ENCODE measurements at places on chromosomes 3 and 15.

- no peak for DNase-seq
These were observed 44.8 kb downstream of the MAP2K5 start for GRCh38 chr15:67587331-67587730.

GRCh38 chr3:104437131-104437750, 929.5 kb upstream of the ALCAM start:
- DNase-seq, result no peak

- no peak for DNase-seq
These were observed 353.7 kb downstream of the RSL24D1 start for GRCh38 chr15:54843006-54843405.

DNA sequence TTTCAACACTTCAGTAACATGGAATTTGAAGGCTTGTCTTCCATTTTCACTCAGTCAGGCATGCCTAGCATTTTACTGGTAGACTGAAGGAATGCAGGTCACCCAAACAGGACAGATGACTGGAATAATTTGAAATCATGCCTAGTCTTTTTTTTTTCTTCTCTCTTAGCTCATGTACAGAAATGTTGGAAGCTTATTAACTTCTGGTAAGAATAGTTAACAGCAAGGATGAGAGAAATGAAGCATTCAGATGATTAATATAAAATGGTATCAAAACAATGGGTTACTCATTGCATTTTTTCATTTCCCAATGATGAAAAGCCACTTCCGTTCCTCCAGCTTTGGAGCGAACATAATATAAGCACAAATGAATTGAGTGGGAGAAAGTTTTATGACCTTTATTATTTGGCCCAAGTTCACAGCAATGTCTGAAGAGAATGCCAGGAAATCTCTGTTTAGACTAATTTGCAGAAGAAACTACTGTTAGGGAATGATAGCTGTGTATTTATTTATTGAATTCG, 431.6 kb upstream of the RASGRP1 start:
- DNase-seq, result no peak

- no peak for DNase-seq
These were observed 42.5 kb downstream of the IL1RAP start for GRCh38 chr3:190556351-190556750.

- no peak for DNase-seq
These were observed 116.3 kb downstream of the TFG start for GRCh38 chr3:100825574-100825973.

DNA sequence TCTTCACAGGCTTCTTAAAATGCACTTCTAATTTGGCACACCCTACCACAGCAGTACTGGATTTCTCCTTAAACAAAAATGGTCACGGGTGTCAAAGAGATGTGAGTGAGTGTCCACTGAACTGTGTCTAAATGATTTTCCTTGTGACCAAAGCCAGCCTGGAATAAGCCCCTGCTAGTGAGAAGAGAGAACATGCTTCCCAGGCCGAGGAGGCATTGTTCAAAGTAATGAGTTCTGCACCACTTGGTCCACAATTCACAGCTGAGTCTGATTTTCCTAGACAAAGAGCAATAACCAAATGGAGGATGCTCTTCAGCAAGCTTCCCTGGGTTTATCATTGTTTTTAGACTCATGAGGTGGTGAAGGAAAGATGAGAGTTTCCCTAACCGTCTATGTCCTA, 3.8 kb downstream of the PLCH1 start:
- DNase-seq, result no peak

GRCh38 chr3:139670196-139670595, 7.6 kb downstream of the NMNAT3 start:
- DNase-seq, result no peak

DNA sequence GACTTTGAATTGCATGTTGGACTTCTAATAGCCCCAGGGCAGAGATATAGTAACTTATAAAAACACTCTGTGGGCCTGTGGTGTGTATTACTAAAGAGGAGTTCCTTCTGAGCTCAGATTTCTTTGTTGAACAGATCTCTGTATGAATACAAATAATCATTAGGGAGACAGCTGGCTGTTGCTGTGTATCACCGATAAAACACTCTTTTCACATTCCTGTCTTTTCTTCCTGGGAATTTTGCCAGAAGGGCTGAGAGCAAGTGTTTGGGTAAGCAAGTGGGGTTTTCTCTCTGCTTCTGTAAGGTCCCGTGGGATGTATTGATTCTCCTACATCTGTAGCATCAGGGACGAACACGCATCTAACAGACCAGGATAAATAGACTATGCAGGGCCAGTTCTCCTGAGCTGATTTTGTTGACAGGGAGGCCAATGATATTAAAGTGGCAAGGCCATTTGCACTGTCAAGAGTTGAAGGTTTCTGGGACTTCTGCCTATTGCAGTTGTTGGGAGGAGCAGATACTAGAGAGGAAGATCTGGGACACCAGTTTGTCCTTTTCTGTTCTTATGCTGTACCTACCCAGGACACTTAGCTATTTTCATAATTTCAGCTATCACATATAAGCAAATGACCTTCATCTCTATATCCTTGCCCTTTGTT, 225.9 kb upstream of the CD96 start:
- DNase-seq, result no peak

- DNase-seq, result no peak
These were observed 27.4 kb upstream of the CHST2 start for GRCh38 chr3:143092191-143092590.

- DNase-seq, result no peak
These were observed 123.8 kb downstream of the TIGIT start for GRCh38 chr3:114417675-114418074.

All from DND-41 (cell line).